Caco-2 (cell line): ENCODE measurements at places on chromosomes 4 and X.

- H3K4me1 ChIP-seq = peaks cover 4% of the 10 kb centered on the region; the same call in 1 of the 2 replicates
- H3K27ac ChIP-seq = no peak overlapping the region
- no peaks in the 10 kb centered on the region for H3K36me3 ChIP-seq
- DNase-seq = no peak
These were observed 19.9 kb upstream of the DUSP9 start for GRCh38 chrX:153626863-153627674.

GRCh38 chr4:153159728-153160221 is 44.5 kb upstream of the TRIM2 start:
- no peak overlapping the region for H3K4me3 ChIP-seq
- no peaks in the 10 kb centered on the region for H3K27me3 ChIP-seq
- H3K27ac ChIP-seq = no peak overlapping the region
- DNase-seq = no peak
- peaks cover 9% of the 10 kb centered on the region for H3K4me1 ChIP-seq

DNA sequence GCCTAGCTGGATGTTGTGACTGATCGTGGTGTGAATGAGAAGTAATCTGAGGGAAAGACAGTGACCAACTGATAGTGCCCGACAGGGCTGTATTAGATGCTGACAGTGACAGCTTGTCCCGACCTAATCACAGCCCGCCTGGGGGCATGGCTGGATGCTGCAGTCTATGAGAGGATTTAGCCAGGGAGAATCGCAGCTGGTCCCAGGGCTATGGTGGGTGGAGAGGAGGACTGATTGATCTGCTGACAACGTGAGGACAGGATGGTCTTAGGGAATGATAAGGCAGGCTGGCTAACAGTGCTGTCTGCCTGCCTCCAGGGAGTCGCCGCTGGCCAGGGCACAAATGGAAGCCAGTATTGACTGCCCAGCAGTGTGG is 621 bp upstream of the SUV39H1 start:
- no peaks in the 10 kb centered on the region for H3K36me3 ChIP-seq
- DNase-seq = no peak
- H3K4me3 ChIP-seq = peak overlapping the region; percentile 69
- peak overlapping the region; percentile 79 for H3K27ac ChIP-seq
- no peaks in the 10 kb centered on the region for H3K27me3 ChIP-seq

- H3K4me3 ChIP-seq = no peak overlapping the region
- DNase-seq = no peak
- H3K36me3 ChIP-seq = no peaks in the 10 kb centered on the region
- H3K27me3 ChIP-seq = no peaks in the 10 kb centered on the region
These were observed 52.8 kb upstream of the CLDN24 start for GRCh38 chr4:183374950-183375555.
